ENCODE measurements at places on chromosomes 12 and 14. TPM values are rescaled to one million over a fixed set of nuclear protein-coding genes. Genes with fewer than 3 reads are reported as not detected.
A peak's percentile ranks its signal among the peaks of the same experiment; 100 is the strongest.

DNA sequence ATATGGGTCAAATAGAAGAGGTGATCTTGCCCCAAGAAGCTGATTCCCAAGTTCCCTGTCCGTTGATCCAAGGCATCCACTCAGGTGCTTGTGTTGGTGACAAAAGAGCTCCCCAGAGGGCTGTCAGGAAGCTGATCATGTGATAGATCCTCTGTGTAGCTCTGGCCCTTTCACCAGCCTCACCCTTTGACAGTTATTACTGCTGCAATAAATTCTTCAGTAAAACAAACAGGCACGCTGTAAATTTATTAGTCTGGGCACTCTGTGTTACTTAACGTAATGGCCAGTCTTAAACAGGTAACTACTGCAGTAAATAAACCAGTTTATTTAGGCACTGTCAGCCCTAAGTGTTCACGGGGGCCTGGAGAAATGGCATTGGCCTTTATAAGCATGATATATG is 473.9 kb downstream of the BCL11B start:
- no peak for DNase-seq

PLXNC1 gene
- total RNA-seq = 3.8 TPM

- DNase-seq = no peak
Measured at GRCh38 chr12:111823891-111824290, 18.1 kb upstream of the MAPKAPK5 start.

DNA sequence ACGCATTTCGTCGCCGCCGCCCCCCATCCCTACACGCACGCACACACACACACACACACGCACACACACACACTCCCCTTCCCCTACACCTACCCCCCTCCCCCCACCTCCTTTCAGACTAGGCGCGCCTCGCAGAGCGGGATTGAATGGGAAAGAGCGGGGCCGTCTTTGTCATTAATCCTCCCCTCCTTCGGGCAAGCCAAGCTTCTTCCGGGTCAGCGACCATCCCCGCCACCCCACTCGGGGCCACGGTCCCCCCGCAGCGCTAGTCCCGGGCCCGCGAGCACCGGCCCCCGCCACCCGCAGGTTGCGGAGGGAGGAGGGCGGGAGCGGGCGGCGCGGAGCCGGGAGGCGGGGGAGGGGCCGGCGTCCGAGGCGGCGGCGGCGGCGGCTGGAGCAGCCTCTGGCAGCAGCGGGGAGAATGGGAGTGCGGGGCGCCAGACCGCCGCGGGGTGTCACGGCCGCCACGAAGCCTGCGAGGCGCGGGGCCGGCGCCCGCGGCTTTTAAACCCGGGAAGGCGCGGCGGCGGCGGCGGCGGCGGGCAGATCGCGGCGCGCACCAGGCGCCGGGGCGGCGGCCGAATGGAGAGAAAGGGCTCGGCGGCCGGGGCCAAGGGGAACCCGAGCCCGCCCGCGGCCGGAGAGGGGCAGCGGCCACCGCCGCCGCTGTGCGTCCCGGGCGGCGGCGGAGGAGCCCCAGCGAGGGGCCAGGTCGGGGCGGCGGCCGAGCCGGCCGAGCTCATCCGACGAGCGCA is at the start of gene TTC9:
Gene TTC9 (plus strand): TSS at position 369 of the 755 bp plus-strand sequence. CDS start 214 bp downstream, at position 583.
- peak; percentile 90 for DNase-seq

DNA sequence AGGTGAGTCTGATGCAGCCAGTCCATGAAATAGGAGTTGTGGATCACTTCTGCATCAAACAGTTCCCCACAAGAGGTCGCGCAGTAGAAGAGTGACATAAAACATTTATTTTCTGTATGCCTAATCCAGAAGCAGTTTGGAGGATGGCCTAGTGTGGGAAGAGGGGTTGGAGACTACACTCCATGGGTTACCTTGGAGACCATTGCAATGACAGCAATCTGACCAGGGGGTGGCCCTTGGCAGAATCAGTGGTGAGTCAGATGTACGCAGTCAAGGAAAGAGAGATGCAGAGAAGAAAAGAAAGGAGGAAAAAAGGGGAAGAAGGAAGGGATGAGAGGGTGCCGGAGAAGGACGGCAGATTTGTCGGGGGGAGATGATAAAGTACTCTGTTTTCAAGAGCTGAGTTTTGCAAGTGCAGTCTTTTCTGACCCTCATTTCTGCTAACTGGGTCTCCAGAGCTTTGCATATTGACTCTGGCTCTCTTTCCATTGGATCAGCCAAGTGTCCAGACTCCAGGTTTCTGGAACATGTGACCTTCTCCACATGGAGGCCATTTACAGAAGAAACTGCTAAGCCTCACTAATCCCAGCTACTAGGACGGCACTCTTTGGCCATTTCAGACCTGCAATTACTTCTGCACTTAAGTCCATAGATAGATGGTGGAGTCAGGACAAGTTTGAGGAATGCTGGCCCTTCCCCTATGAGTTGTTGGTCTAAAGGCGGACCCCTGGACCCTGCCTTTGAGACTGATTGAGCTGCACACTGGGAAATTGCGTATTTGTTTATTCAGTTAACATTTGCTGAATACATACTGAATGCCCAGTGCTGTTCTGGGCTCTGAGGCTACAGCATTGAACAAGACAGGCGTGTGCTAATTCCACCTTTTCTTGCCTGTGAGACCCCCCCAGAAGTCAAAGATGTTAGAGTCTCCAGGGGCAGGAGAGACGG is 424.2 kb downstream of the BCL11B start:
- DNase-seq = no peak

TPH2 gene
- total RNA-seq = under 0.01 TPM

GRCh38 chr12:117034249-117034648 is 65.0 kb downstream of the TESC start:
- DNase-seq = no peak

OR4L1 gene
- not detected for total RNA-seq

NTF3 gene
- under 0.01 TPM for total RNA-seq

TPPP2 gene
- not detected for total RNA-seq

- peak; percentile 83 for DNase-seq
Measured at GRCh38 chr12:7806863-7807487, 17.8 kb downstream of the NANOG start.

DNA sequence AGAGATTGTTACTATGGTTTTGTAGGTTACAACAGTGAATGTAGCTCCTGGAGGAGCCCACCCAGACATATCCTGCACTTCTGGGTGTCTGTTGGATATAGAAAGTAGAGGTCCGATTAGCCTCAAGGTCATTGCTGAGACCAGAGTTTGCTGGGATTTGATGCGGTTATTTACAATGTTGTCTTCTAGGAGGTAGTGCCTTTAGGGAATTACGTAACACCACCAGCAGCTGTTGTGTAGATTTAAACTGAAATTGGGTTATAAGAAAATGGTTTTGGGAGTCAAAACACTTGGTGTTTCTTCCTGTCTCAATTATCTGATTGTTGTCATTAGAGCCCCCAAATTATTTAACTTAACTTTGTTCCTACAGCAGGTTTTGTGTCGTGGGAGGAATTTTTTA is 225.3 kb upstream of the PELI2 start:
- no peak for DNase-seq

- no peak for DNase-seq
Measured at GRCh38 chr12:110813756-110814155, 33.0 kb upstream of the CCDC63 start.

GRCh38 chr14:31232081-31232480 is 24.5 kb upstream of the HECTD1 start:
- no peak for DNase-seq

CMTM5 gene
- not detected for total RNA-seq

DNA sequence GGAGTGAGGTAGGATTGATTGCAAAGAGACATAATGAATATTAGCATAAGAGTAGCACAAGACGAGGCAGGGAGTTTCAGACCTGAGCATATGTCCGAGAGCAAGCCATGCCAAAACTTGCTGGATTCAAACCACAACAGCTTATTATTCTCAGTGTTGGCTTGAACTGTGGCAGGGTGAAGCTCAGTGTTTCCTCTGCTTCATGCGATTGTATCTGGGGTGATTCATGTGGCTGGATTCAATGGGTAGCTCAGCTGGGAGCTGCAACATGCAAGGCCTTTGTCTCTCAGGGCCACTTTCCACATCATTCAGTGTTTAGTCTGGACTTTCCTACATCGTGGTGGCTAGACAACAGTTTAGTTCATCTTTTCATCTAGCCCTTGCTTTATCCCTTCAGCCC is 22.1 kb upstream of the E2F7 start:
- peak; percentile 78 for DNase-seq

MIS18BP1 gene
- 29.7 TPM for total RNA-seq

- DNase-seq = peak; percentile 78
Measured at GRCh38 chr14:103504991-103505565, 17.6 kb downstream of the CKB start.

- DNase-seq = peak; percentile 54
Measured at GRCh38 chr14:37230551-37231194, 32.9 kb downstream of the MIPOL1 start.

CIDEB gene
- total RNA-seq = 0.36 TPM

- no peak for DNase-seq
Measured at GRCh38 chr12:85509857-85510256, 229.8 kb downstream of the ALX1 start.

KCNC2 gene
- total RNA-seq = not detected

DNA sequence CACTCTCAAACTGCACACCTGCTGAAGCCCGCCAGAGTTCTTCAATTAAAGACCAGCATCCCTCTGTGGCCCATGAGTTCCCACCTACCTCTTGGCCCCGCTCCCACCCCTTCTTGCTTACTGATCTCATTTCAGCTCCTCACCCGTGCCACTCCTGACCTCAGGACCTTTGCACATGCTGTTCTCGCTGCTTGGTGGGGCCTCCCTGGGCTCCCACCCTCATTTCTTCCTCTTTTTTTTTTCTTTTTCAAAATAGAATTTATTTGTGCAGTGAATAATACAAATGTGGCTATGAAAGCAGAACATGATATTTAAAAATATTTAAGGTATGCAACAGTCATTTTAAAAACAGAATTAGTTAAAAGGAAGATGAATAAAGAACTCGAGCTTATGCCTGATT is 8.5 kb upstream of the SERPINA9 start:
- no peak for DNase-seq

MYH6 gene
- total RNA-seq = not detected

DNA sequence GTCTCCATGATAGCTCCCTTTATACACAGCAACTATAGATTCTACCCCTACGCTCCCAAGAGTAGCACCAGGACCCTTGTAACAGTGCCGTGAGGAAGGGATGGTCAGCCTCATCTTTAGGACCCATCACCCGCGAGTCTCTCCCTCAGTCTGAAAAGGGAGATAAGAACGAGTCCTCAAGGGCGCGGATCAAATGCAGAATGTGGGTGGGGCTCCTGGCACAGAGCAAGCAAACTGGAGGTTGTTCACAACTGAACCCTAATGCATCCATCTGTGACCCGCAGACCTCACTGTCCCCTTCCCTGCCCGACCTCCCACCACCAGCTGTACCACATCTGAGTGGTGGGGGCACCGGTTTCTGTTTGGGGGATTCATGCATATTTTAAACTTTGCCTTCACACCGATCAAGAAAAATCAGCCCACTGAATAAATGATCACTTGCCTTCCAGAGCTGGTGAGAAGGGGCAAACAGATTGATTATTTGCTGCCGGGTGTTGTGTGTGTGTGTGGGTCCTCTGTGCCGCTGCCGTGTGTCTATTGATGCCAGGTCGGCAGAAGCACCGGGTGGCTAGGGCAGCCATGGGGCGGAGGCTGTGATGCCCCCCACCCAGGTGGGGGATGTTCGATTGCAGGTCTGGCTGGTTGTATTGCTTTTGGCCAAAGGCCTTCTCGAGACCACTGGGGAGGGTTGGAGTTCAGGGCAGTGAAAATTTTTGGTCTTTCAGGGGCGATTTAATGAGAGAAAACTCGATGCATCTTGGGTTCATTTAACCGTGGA is 35.7 kb upstream of the BEGAIN start:
- peak; percentile 14 for DNase-seq

DNA sequence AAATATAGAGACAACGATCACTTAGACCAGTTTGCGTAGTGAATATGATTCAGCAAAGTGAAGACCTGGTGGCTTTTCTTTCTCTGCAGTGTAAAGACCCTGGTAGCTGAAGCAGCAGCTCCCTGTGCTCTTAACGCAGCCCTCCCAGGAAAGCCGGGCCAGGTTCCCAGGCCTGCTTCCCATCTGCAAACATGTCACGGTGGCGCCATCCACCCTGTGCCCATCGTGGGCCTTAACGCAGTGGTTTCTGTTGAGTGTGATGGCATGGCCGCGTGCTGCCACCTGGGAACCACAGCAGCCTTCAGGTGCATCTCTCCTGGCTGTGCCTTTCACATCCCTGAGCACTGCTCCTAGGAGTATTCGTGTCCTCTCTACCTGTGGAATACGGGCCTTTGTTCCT is 71.5 kb downstream of the WDR20 start:
- DNase-seq = no peak

DNA sequence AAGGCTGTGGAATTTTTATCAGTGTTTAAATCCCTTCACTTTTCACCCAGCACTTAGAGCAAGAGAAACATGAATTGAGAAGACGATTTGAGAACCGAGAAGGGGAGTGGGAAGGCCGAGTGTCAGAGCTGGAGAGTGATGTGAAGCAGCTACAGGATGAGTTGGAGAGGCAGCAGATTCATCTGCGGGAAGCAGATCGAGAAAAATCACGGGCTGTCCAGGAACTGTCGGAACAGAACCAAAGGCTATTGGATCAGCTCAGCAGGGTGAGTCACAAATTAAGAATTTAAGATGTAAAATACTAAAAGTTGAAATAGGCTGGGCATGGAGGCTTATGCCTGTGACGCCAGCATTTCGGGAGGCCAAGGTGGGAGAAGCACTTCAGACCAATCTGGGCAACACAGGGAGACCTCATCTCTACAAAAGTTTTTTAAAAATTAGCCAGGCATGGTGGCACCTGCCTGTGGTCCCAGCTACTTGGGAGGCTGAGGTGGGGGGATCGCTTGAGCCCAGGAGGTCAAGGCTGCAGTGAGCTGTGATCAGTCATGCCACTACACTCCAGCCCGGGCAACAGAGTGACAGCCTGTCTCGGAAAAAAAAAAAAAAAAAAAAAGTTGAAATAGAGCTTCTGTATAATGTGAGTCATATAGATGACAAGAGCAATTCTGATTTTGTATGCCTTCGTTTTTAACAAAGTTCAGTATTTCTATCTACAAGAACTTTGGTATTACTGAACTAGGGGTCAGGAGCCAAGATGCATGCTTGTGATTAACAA is 9.6 kb downstream of the BICDL1 start:
- no peak for DNase-seq

SYT1 gene
- 0.29 TPM for total RNA-seq

- DNase-seq = no peak
Measured at GRCh38 chr14:67853715-67854114, 34.1 kb downstream of the RAD51B start.

INSM2 gene
- not detected for total RNA-seq

RIN3 gene
- total RNA-seq = 10.3 TPM

- DNase-seq = no peak
Measured at GRCh38 chr12:96020314-96021003, 14.9 kb downstream of the LTA4H start.

PTCSC3 gene
- not detected for total RNA-seq

KRT73 gene
- total RNA-seq = not detected

WSCD2 gene
- 0.36 TPM for total RNA-seq

- peak; percentile 46 for DNase-seq
Measured at GRCh38 chr12:4450551-4451112, 5.0 kb upstream of the FGF6 start.

DNA sequence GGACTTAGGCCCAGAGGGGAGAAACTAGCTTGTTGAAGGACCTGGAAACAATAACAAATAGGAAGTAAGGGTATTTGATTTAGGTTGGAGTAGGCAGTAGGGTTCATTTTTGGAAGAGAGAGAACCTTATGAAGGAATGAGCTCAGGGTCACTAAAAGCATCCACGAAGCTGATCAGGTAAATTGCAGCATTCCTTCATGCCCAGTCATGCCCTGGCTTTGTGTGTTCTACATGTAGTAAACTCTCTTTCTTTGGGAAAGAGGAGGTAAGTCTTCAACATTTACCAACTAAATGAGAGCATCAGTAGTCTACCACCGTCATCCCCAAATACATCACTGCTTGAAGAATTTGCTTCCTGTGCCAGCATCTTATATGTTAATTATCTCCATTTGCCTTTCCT is 54.7 kb downstream of the CPSF2 start:
- no peak for DNase-seq

KLRD1 gene
- total RNA-seq = 0.36 TPM
